ENCODE measurements at places on chromosomes 16 and 17. TPM values are rescaled to one million over a fixed set of nuclear protein-coding genes. Genes with fewer than 3 reads are reported as not detected.

Gene ALKBH5
- 104 TPM for total RNA-seq

Gene KRT12
- total RNA-seq, result not detected

Gene ADORA2B
- total RNA-seq, result 0.98 TPM

Gene VAT1L
- 5.2 TPM for total RNA-seq

Gene SLC5A10
- total RNA-seq, result not detected

Gene OR1A1
- not detected for total RNA-seq

Gene ATP2C2
- total RNA-seq, result 0.30 TPM

Gene KCNAB3
- 19.9 TPM for total RNA-seq

Gene SLC12A3
- total RNA-seq, result not detected

Gene TMC6
- 85.0 TPM for total RNA-seq

Gene NPW
- total RNA-seq, result 1.3 TPM

Gene GPRC5B
- total RNA-seq, result 58.5 TPM

Gene CLUH
- total RNA-seq, result 59.6 TPM
